ENCODE measurements at places on chromosomes 5 and 9.

- no peak for DNase-seq
Observed at GRCh38 chr5:27854243-27854852, 816.0 kb upstream of the CDH9 start.

DNA sequence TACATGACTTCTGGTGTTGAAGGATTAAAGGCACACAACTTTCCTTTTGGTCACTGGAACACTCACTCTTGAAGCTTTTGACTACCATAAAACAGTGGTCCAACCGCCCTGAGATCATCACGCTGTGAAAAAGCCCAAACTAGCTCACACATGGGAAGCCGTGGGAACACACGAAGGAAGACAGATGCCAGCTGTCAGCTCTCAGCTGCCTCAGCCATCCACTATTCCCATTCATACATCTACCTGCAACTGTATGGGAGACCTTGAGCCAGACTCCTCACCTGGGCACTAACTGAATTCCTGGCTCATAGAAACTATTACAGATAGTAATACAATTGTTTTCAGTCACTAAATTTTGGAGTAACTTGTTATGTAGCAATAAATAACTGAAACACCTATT, 246.1 kb downstream of the MSX2 start:
- no peak for DNase-seq

DNA sequence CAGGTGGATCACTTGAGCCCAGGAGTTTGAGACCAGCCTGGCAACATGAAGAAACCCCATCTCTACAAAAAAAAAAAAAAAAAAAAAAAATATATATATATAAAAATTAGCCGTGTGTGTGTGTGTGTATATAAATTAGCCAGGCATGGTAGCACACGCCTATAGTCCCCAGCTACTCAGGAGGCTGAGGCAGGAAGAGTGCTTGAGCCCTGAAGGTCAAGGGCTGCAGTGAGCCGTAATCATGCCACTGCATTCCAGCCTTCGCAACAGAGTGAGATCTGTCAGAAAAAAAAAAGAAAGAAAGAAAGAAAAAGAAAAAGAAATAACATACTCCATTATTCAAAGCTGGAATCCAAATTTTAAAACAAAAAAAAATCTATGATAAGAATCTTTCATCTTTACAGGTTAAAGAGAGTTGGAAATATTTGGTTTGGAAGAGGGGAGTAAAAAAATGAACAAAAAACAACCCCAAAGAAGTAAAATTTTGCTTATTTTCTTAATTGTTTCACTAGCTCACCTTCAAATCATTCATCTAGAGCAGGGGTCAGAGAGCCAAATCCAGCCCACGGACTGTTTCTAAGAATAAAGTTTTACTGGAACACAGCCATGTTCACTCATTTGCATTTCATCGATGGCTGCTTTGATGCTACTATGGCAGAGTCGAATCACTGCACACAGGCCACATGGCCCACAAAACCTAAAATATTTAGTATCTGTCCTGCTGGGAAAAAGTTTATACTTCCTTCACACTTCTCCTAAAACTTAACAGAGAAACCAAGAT, 109.9 kb downstream of the DROSHA start:
- DNase-seq, result no peak

DNA sequence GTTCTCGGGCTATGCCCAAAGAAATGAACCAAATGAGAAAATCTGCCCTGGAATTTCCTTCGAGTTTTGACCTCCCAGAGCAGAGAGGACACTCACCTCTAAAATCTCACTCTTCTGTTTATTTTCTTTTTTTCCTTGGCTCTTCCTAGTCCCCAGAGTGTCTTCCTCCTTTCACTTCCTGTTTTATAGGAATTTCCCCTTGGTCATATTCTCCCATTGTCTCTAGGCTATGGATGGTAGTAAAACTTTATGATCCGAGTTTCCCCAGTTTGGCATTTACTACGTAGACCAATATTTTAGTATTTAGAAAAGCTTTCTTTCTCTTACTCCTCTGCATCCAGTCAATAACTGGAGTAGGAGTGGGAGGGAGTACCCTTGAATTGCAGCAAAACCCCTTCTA, 354.5 kb upstream of the ZNF608 start:
- DNase-seq, result no peak

- DNase-seq, result no peak
Observed at GRCh38 chr5:136457390-136458013, 92.2 kb upstream of the TRPC7 start.

DNA sequence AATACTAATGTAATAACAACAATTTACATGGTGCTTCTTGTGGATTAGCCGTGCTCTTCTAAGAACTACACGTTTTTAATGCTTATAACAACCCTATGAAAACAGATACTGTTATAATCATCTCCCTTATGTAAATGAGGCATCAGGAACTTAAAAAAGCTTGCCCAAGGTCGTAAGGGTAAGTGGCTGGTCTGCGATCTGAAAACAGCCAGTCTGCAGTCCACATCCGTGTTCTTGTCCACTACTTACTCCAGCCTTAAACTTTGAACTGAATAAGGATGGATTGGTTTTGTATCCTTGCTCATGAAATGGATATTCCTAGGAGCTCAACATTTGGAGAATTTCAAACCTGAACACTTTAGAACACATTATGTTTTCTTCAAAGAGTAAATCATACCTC, 26.7 kb downstream of the PAM start:
- no peak for DNase-seq

GRCh38 chr9:134442486-134443173, 116.4 kb downstream of the RXRA start:
- DNase-seq, result peak; percentile 71

DNA sequence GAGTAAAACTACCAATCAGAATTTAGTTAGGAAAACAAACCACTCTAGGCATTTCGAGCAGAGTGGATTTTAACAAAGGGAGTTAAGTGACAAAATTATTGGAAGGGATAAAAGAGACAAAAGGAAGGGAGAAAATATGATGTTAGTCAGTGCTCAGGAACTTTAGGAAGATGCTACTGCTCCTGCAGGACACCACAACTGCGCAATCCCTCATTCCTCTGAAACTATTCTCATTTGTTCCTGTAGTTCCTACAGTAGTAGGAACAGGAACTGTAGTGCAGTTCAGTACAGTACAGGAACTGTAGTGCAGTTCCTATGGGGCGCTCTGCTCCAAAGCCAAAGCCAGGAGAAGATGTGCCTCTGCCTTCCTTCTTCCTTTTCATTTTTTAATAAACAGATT, 29.9 kb upstream of the MEGF10 start:
- peak; percentile 7 for DNase-seq

GRCh38 chr5:108953940-108954339, 206.2 kb downstream of the FER start:
- no peak for DNase-seq

DNA sequence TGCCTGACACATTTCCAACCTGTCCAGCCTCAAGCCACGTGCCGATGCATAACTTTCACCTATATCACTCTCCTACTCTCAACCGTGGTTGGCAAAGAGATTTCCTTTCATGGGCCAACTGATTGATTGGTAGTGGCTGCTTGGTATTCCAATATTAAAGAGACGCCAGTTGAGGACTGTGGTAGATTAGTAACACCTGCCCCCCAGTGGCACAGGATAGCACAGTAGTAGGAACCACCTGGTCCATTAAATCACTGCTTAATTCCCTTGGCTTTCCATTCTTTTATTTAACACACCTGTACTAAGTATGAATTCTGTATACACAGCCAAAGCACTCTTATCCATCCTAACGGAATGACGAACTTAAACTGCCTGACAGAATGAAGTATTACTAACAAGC, 19.1 kb upstream of the FOXB2 start:
- DNase-seq, result no peak

- DNase-seq, result no peak
Observed at GRCh38 chr9:88312045-88312444, 76.2 kb upstream of the SPIN1 start.

GRCh38 chr5:104178829-104179456, 616.4 kb upstream of the NUDT12 start:
- DNase-seq, result peak; percentile 79

- peak; percentile 50 for DNase-seq
Observed at GRCh38 chr9:113503613-113504211, 40.2 kb downstream of the RGS3 start.

GRCh38 chr9:90064971-90065370, 460.2 kb downstream of the GADD45G start:
- DNase-seq, result no peak

GRCh38 chr9:75803130-75803529, 87.3 kb upstream of the PCSK5 start:
- DNase-seq, result peak; percentile 48

DNA sequence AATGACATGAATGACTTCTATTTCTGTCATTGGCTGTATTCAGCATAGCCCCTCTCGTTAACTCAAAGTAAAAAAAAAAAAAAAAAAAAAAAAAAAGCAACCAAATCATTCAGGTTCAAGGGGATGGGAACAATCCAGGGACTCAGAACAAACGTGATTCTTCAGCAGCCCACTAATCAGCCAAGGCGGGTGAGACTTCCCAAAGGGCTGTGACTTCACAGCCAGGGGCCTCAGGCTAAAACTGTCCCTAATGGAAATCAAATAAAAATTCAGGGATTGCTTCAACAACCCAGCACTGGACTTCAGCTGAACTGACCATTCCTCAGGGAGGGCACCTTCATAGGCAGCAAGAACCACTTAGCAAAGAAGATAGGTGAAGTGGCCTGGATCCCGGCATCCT, 86.2 kb upstream of the FAM169A start:
- peak; percentile 67 for DNase-seq

DNA sequence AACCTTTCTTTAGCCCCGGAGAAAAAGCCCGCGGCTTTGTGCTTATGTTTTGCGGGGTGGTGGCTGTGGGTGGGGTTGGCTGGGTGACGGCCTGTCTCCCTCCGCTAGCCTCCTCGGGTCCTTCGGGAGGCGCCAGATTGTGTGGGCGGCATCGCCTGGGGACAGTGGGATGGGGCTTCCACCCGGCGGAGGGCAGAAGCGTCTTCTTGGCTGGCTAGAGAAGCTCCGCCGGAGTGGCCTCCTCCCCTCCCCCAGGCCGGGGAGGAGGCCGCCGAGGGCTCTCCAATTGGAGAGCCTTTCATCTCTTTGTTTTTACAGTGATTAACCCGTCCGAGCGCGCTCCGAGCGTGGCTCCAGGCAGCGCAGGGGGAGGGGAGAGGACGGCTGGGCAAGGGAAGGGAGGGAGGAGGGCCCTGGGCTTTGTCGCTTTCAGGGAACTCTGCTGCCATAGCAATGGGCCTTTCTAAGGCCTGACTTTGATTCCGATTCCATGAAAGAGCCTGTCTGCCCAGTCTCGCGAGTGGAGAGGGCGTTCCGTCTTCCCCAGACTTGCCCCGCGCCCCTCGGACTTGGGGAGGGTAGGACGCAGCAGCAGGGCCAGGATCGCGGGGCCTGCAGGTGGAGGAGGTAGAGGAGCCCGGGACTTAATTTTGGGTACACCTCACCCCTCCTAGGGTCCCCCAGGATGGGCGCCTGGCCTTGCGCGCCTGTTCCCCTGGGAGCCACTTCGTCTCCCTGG, 36.7 kb upstream of the TIFAB start:
- DNase-seq, result peak; percentile 88

- DNase-seq, result no peak
Observed at GRCh38 chr5:72836810-72837209, 20.3 kb downstream of the TNPO1 start.

DNA sequence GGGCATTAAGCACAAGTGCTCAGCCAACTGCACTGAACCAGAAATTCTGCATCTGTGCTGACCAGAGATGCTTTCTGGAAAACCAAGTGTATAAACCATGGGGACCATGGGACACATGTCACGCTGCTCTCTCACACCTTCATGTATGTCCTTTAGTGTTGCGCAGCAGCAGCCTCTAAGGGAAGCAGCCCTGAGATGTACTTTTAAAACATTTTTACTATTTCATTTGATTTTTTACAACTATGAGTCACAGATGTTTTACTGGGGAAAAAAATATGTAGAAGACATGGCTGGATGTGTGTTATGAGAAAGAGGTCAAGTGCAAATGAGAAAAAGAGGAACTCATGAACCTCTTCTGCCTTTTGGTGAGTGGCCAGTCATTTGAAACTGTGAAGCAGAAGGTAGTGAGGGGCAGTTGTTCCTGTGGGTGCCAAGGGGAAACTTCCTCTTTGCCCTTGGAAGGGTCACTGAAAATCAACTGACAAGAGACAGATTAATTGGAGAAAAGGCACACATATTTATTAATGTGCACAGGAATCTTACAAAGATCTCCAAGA, 31.4 kb upstream of the SYK start:
- no peak for DNase-seq

GRCh38 chr5:35212122-35212982, 17.9 kb downstream of the PRLR start:
- DNase-seq, result no peak
